GM06990 (cell line): ENCODE measurements at places on chromosomes 3 and 15.

DNA sequence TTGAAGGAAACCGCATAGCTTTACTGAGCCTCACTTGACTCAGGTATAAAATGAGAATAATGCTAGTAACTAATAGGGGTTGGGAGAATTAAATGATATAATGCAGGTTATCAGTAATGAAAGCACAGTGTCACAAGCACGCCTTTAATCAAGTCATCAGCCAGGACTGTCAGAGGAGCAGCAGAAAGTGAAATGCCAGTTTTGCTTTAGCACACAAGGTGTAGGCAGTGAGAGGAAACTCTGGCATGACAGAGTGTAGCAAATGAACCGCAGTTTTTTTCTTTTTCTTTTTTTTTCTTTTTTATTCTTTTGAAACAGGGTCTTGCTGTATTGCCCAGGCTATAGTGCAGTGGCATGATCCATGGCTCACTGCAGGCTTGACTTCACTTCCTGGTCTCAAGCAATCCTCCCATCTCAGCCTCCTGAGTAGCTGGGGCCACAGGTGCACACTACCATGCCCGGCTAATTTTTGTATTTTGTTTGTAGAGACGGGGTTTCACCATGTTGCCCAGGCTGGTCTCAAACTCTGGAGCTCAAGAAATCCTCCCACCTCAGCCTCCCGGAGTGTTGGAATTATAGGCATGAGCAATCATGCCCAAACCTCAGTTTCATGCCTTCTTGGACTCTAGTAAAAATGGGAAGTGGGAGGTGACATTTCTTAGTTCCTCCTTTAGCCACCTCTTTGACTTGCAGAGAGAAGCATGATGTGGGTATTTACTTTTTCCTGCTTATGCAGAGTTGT is 9.7 kb upstream of the SCAANT1 start:
- peak; percentile 62 for DNase-seq

GRCh38 chr3:25568525-25569078 is 96.1 kb downstream of the TOP2B start:
- no peak for DNase-seq

DNA sequence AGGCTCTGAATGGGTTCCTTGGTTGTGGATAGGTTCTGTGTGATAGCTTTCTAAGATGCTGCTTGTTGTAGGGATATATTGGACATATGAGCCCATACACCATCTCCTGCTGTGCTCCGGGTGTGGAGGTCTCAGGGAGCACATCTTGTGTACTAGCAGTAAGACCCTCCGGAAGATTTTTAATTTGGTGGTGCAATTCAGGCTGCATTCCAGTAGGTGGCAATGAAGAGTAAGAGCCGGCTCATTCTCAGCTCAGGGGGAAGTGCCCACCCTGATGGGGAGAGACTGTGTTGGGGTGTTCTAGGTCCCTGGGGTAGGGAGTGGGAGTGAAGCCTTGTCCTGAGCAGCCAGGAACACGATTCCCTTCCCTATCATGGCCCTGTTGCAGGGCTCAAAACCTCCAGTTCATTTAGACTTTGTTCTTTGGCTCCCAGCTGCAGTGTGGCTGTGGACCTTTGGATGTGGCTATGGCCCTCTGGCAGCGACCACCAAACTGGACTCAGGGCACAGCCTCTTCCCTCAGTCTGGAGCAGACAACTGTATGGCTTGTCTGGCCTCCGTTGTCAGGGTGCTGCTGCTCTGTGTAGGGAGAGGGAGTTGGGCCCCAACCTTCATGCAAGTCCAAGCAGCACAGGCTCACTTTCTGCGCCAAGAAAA is 104.7 kb downstream of the UNC13C start:
- DNase-seq: no peak

DNA sequence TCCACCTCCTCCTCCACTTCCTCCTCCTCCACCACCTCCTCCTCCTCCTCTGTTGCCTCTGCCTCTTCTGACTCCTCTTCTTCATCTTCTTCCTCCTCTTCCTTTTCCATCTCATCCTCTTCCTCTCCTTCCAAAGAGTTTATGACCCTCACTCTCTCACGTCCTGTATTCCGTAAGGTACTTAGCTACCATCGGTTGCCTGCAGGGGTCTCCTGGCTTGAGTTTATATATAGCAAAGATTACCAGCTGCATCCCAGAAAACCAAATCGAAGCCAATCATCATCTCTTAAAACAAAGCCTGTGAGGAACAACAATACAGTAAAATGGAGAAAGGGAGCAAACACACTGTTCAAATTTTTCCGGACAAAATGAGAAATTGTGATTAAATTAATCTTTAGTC is 317.4 kb downstream of the C3orf38 start:
- DNase-seq: no peak

GRCh38 chr3:149224736-149225594 is 3.3 kb upstream of the CP start:
- DNase-seq: peak; percentile 66

DNA sequence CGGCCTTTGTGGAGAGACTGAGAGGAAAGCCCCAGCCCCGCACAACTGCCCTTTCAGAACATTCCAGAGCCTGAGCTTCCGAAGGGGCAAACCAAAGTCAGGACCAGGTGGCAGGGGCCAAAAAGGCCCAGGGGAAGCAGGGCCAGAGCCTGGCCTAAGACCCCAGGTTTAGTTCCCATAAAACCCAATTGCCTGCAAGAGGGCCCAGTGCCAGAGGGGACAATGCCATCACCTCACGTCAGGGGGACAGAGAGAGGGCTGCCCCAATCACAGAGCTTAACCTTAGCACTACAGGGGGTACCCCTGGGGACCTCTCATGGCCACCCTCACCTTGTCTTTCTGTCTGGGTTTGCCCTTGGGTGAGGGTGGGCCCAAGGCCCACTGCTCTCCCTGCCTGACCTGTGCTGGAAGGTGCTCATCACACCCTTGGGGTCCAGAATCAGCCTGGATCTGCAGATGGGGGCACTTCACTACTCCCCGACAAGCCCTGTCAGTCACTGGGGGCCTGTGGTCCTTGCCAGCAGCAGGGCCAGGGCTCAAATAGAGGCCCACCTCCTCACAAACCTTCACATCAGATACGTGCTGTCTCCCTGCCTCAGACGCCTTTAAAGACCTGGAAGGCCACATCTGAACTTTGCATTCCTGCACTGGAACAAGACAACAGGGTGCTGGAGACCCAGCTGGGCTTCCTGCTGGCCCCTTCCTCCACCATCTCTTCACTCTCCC is 3.8 kb downstream of the CALML4 start:
- DNase-seq: no peak

- no peak for DNase-seq
These were observed 118.8 kb downstream of the SST start for GRCh38 chr3:187551416-187551815.

- DNase-seq: no peak
These were observed 901.2 kb upstream of the NR2F2 start for GRCh38 chr15:95429345-95429744.

- DNase-seq: no peak
These were observed 123.7 kb downstream of the ALDH1A2 start for GRCh38 chr15:57941816-57942215.

DNA sequence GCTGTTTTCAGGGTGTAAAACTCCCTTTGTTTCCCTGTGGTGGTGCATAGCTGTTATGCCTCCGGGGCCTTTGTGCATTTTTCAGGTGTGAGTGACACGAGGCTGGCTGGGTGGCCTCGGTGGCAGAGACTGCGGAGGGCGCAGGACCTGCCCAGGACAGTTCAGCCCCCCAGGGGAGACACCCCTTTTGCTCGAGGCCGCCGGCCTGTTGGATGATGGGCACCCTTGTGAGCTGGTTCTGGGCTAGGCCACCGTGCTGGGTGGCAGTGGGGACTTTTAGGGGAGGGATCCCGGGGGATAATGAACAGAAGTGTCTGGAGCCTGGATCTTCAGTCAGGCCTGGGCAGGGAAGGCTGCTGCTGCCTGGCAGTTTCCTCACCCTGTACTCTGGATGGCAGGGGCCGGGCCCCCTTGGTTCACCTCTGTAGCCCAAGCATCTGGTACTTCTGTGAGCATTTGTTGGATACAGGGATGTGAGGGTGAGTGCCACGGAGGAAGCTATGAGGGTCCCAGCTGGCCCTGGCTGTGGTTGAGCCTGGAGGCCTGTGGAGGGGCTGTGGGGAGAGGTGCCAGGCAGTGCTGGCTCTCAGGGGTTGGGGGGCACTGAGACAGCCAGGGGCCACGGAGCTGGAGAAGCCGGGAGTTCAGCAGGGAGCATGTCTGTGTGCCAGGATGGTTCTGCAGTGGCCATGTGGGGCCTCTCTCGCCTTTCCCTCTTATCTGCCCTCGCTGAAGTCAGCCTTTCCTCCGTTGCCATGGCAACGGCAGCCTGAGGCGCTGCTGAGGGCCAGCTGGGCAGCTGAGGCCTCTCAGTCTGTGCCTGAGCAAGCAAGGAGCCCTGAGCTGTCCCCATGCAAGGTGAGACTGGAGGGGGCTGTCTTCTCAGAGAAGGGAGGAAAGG is 49.0 kb downstream of the KY start:
- no peak for DNase-seq

DNA sequence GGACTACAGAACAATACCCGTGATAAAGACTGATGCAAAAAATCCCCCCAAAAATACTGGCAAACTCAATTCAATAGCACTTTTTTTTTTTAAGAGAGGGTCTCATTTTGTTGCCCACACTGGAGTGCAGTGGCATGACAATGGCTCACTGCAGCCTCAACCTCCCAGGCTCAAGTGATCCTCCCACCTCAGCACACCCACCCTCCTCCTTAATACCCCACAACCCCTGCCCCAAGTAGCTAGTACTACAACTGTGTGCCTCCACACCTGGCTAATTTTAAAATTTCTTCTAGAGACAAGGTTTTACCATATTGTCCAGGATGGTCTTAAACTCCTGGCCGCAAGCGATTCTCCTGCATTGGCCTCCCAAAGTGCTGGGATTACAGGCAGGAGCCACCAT is 11.4 kb downstream of the TOP2B start:
- DNase-seq: no peak

GRCh38 chr3:30886888-30887287 is 7.6 kb downstream of the GADL1 start:
- DNase-seq: no peak

DNA sequence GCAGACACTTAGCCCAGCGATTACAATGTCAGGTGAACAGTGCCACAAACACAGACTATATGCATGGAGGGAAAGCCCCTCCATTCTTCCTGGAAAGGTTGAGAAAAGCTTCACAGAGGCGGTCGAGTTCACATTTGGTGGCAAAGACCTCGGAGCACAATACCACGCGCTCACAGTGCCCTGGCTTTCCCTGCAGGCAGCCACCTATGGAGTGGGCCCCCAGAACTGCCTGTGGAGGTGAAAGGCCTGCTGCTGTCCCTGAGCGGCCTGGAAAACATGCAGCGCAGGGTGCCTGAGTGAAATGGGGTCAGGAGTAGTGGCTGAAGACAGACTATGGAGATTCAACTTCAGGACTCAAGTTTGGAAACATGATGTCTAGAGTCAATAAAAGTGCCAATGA is 26.9 kb downstream of the PDIA5 start:
- DNase-seq: no peak

- DNase-seq: no peak
These were observed 514.0 kb downstream of the OCA2 start for GRCh38 chr15:27585041-27585640.

DNA sequence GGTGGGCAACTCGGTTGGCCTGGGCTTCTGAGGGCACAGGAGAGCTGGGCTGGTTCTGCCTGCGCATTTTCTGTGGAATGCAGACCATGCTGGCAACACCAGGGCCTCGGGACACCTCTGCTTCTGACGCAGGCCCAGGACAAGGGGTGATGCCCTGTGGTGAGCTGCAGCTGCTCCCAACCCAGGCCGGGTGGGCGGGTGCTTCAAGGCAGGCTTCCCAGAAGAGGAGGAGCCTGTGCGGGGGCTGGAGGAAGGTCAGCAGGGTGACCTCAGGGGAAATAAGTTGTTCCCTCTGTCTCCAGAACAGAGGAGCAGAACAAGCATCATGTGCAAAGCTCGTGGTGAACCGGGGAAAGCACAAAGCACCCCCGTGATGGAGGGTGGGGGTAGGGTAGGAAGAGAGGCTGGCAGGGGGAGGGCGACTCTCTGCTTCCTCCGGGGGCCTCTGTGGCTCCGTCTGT is 11.0 kb upstream of the PLXNA1 start:
- DNase-seq: no peak

DNA sequence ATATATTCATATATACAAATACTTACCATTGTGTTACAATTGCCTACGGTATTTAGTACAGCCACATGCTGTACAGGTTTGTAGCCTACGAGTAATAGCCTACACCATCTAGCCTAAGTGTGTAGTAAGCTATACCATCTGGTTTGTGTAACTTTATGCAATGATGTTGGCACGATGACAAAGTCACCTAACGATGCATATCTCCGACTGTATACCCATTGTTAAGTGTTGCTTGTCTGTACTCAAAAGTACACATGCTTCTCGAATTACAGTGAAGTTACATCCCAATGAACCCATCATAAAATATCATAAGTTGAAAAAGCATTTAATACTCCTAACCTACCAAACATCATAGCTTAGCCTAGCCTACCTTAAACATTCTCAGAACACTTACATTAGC is 327.1 kb downstream of the KBTBD8 start:
- no peak for DNase-seq

DNA sequence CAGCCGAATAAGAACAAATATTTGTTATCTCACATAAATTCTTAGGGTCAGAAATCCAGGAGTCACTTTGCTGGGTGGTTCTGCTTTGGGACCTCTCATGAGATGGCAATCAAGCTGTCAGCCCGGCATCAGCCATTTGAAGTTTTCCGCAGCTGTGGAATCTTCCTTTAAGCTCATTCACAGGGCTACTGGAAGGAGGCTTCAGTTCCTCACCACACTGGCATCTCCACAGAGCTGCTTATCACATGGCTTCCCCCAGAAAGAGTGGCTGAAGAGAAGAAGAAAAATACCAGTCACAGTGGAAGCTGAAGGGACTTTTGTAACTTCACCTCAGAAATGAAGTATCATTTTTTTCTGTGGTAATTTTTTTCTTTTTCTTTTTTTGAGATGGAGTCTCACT is 267.7 kb downstream of the CHL1 start:
- peak; percentile 3 for DNase-seq

DNA sequence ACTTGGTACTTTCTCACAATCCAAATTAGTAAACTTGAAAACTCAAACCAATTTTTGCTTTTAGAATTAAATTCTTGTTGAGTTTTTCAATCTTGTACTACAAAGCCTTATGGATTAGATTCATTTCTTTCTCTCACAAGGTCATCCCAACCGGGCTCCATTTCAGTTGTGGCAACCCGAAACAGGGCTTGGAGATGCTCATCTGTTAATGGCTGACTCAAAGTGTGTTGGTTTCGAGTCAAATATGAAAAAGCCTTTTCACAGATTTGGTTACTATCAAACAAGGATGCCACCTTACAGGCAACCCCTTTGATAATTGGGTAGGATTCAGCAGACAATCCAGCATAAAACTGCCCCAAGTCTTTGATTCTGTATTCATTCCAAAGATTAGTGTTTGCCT is 1.8 kb downstream of the EPM2AIP1 start:
- peak; percentile 39 for DNase-seq

GRCh38 chr3:11953778-11954177 is 50.4 kb upstream of the SYN2 start:
- no peak for DNase-seq

DNA sequence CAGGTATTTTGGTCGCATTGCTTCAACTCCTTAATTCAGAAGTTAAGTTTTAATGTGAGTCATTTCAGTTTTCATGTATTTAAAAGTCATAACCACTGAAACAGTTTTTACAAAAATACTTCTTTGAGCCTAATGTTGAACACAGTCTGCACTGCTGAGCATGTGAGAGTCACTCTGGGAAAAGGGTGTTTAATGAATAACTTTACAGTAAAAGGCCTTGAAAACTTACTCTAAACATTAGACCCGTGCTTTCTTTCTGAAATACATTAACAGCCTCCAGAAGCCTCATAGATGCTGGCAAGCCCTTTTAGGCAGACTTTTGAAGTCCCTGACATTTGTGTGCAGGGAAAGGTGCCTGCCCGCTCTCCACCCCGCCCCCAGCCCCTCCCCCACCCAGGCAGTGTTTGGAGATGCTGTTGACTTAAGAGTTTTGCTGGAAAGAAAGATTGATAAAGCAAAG is 68.9 kb upstream of the NR2F2 start:
- DNase-seq: peak; percentile 17
